IMR-90 (cell line): ENCODE measurements at places on chromosomes 1 and 21.

GRCh38 chr1:230679192-230679591 lies 34.7 kb downstream of the AGT start:
- DNase-seq = no peak

- no peak for DNase-seq
Measured at GRCh38 chr1:164163289-164163849, 395.6 kb upstream of the PBX1 start.

DNA sequence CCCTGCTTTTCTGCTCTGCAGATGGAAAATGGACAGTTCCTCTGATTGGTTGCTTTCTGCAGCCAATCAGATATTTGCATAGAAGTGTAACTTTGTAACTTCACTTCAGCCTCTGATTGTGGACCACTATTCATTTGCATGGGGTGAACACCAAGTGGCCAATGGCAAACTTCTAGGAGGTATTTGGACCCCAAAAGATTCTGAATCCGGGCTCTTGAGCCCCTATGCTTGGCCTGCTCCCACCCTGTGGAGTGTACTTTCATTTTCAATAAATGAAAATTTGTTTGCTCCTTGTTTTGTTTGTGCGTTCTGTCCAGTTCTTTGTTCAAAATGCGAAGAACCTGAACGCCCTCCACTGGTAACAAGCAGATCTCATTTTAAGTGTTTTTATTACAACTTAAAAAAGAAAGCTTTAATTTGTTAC lies 6.4 kb upstream of the GSTM4 start:
- peak; percentile 43 for DNase-seq

GRCh38 chr1:150362721-150363425 lies 1.1 kb upstream of the RPRD2 start:
- DNase-seq = no peak

- DNase-seq = peak; percentile 82
Measured at GRCh38 chr21:38645282-38645681, 147.0 kb upstream of the ERG start.

- no peak for DNase-seq
Measured at GRCh38 chr1:33696962-33697361, 166.9 kb upstream of the HMGB4 start.

GRCh38 chr1:93638981-93639380 lies 42.7 kb downstream of the BCAR3 start:
- no peak for DNase-seq
